Activated T-helper 9 cell treated with anti-CD3 and anti-CD28 coated beads, Interleukin-2, amount 50 U/mL, for 16 hours (primary cell): ENCODE measurements at places on chromosomes 6 and 20.

DNA sequence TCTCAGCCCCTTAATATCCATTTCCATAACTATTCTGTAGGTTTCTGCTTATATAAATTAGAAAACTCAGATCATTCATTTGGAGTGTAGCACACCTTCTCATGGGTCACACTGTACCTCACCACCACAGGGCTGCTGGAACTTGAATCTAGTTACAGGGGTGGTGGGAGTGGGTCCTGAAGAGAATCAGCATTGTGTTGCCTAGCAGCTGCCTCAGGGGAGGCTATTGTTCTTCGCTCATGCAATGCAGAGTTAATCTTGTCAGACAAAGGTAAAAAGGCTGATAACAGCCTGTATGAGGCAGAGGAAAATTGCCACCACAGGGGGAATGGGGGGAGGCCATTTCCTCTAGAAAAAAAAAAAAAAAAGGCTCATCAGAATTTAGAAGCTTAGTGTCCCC is 496.0 kb upstream of the ADGRB3 start:
- DNase-seq = no peak

DNA sequence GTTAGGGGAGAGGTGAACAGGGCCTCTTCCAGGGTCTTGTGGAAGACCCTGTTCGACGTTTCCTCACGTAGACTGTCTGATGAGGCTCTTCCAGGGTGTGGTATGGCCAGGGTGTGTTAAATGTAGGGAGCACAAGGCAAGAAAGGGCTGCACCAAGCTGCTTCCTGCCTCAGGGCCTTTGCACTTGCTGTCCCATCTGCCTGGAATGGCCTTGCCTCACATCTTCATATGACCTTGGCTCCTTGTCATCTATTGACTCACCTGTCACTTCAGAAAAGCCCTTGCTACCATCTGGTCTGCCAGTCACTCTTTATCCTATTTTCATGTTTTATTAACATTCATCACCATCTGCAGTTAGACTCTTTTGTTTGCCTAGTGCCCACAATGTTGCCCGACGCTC is 31.0 kb downstream of the E2F3 start:
- DNase-seq = no peak

DNA sequence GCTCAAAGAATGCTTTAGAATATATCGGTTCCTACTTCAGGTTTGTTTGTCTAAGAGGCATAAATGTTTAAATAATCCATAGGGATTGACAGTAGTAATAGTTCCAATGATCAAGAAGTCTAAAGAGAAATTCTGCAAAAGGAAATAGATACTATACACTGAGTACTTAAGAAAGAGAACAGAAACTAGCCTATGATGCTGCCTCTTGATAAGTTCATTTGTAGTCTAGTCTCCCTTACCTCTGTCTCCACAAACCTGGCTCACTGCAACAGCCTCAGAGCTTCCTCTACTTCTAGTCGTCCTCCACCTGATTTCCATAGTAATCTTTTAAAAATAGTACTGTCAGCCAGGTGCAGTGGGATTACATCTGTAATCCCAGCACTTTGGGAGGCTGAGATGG is 511.8 kb downstream of the LMBRD1 start:
- no peak for DNase-seq

- DNase-seq = no peak
Observed at GRCh38 chr20:9220874-9221547, 152.1 kb downstream of the PLCB4 start.
